Central memory CD4-positive, alpha-beta T cell (primary cell): ENCODE measurements at places on chromosomes 3 and 15.

GRCh38 chr3:107106316-107106715 is 270.9 kb upstream of the CCDC54 start:
- DNase-seq, result no peak

DNA sequence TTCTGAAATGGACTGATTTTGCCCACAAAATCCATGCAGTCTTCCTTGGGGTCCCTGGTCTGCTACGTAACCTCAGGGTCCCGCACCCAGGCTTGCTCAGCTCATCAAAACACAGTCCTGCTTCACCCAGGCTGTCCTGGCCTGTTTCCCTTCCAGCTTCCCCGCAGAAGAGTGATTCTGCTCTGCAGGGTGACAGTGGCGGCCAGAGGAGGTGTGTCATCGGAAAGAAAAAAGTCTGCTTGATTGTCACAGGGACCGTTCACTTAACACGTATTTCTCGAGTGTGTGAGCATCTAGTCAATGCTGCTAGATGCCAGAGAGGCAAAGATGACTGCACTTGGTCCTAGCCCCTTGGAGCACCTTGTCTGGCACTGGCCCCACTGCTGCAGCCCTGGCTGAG is 50.1 kb upstream of the ABHD2 start:
- DNase-seq, result no peak

DNA sequence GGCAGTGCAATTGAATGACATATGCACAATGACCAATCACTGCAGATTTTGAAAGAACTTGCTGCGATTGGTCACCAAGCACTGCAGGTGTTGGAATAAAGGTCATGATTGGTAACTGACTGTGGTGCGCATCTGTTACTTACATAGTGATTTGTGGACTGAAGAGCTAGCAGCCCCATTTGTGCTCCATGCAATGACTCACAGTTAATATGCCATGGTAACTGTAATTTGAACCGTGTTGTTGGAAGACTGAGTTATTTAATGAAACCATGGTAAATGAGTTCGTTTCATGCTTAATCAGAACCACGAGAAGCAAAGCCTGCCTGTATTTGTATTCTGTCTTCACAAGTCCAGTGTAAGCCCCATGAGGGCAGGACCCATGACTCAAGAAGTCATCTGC is 220.5 kb downstream of the TJP1 start:
- DNase-seq, result no peak

DNA sequence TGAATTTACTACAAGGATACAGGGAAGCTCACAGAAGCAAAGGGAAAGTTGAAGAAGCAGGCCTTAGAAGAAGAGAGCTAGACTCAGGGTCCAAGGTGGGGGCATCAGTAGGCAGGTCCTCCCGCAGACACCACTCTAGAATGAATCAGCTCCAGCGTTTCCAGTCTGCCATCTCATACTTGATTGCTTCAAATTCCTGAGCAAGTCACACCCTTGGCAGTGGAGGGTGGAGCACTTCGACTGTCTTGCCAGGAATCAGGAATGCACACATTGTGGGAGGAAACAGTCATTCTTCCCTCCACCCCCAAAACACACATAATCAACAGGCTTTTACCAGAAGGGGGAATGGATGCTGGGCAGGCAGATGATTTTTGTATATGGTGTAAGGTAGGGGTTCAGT is 78.5 kb downstream of the CHCHD6 start:
- no peak for DNase-seq

- DNase-seq, result no peak
Observed at GRCh38 chr3:42581400-42581708, 413 bp downstream of the SEC22C start.

GRCh38 chr3:170999737-171000242 is 26.7 kb downstream of the SLC2A2 start:
- DNase-seq, result no peak

DNA sequence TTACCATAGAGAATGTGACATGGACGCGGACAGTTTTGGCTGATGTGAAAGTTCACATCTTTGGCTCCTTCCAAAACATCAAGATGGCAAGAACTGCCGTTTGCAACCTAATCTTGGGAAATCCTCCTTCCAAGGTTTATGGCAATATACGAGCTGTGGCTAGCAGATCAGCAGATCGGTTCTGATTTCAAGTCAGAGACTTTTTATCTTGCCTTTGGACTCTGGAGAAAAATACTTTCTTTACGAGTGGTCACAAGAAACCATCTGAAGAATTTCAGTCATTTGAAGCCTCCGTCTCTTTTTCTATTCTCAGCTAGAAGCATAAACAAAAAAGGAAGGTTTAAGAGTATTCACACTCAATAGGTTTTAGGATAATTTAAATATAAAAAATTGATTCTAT is 153.5 kb upstream of the MEIS2 start:
- DNase-seq, result no peak

GRCh38 chr3:151303751-151304150 is 12.9 kb downstream of the GPR87 start:
- DNase-seq, result no peak

DNA sequence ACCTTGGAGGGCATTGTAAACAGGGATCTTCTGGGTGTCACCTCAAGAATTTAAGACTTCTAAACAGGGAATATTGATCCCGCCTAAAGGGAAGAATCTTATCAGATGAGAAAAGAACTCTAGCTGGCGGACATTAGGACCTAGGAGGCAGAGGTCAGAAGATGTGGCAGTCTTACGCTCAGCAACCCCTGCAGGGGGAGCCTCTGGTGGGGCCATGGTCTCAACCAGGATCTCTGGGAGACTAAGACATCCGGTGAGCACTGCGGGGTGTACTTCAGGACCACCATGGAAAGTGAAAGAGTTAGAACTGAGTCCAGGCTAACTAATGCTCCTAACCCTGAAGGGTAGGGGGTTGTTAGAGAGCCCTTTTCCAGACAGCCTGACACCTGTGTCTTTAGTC is 295.2 kb downstream of the VGLL3 start:
- no peak for DNase-seq

DNA sequence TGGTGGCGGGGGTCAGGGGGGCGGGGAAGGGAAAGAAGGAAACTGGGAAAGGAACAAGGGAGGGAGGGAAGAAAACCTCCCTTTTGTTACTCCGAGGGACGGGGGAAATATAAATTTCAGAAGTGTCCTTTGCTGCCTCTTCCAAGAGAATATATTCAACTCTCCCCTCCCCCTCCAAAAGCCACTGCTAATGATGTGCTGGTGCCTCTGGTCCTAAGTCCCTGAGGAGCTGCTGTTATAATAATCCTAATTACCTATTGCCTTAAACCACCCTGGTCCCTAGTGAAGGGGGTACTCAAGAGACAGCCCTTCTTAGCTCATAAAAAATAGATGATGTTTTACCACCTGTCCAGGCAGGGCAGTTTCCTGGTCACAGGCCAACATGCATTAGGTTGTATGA is 118.3 kb upstream of the TRIM42 start:
- DNase-seq, result no peak

DNA sequence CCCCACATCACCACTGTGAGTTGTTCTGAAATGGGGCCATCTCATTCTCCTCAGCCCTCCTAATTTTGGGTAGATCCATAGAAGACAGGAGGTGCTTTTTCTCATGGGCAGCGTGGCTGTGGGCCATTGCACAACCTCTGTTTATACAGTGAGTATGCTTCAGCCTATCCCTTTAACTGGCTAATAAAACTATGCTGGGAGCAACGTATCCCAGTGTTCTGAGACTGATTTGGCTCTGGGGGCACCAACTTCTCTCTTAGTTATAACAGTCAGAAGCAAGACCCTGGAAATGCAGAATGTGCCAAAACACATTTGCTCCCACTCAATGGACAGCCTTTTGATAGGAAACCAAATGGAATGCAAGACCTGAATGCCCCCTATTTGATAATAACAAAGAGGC is 97.1 kb upstream of the ICE2 start:
- no peak for DNase-seq

DNA sequence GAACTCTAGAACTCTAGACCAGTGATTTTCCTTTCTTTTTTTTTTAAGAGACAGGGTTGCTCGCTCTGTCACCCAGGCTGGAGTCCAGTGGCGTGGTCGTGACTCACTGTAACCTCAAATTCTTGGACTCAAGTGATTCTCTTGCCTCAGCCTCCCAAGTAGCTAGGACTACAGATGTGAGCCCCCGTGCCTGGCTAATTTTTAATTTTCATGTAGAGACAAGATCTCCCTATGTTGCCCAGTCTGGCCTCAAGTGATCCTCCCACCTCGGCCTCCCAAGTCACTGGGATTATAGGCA is 359.6 kb downstream of the SHQ1 start:
- no peak for DNase-seq

DNA sequence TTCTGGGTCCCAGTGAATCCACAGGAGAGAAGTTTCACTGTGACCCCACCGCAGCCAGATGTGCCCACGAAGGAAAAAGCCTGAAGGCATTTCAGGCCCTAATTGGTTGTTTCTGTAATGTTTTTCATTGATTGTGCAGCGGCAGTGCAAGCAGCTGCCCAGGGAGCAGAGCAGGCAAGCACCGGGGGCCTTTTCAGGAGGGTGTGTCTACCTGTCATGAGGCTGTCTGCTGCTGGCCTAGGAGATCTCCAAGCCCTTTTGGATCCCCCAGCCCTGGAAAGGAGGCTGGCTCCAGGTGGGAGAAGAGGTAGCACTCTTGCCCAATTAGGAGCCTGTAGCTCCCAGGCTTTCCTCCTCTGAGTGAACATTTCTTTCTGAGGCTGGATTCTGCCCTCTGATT is 108.8 kb downstream of the EPHB1 start:
- DNase-seq, result no peak

GRCh38 chr3:147119346-147119745 is 287.0 kb downstream of the ZIC4 start:
- no peak for DNase-seq

DNA sequence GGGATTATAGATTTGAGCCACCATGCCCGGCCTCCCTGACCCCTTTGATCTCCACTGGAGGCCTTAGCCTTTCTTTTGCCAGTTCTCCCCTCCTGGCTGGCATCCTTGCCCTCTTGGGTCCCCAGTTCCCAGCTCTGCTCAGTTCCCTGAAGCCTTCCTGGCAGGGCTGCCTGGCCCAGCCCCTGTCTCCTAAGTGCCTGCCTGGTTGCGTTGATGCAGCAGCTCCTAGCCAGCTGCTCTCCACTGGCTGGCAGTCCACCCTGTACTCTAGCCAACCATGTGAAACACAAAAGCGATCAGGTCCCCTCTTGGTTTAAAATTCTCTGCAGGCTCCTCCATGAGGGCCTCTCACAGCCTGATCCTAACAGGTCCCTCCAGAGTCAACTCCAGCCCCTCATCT is 184.7 kb downstream of the RAB11A start:
- DNase-seq, result no peak

- DNase-seq, result no peak
Observed at GRCh38 chr3:15936312-15936711, 138.5 kb upstream of the ANKRD28 start.

DNA sequence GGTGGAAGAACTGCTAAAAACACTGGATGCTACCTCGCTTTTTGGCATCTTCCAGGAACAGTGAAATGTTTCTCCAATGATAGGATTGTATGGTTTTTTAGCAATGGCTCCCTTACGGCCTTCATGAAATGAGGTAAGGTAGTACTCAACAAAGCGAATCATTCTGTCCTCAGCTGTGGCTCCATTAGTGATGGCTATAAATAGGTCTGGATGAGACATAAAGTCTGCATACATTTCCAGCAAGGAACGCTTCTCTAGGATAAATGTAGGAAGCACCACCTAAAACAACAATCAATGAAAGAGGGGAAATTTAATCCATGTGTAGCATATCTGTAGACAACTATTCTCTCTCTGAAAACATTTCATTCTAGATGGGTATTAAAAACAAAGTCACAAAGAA is 32.4 kb upstream of the SNX4 start:
- no peak for DNase-seq

DNA sequence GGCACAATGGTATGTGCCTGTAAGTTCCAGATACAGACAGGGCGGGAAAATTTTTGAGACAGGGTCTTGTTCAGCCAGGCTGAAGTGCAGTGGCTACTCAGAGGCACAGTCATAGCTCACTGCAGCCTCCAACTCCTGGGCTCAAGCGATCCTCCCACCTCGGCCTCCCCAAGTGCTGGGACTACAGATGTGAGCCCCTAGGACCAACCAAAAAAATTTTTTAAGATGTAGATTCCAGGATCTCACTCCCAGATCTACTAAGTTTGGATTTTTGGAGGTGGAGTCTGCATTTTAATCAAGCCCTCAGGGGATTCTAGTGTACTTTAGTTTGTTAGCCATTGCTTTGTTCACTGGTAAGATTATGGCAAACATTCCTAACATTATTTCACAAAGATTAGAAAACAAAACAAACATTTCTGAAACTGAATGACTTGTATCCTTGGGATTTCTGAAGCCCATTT is 2.7 kb downstream of the LIPH start:
- DNase-seq, result no peak

DNA sequence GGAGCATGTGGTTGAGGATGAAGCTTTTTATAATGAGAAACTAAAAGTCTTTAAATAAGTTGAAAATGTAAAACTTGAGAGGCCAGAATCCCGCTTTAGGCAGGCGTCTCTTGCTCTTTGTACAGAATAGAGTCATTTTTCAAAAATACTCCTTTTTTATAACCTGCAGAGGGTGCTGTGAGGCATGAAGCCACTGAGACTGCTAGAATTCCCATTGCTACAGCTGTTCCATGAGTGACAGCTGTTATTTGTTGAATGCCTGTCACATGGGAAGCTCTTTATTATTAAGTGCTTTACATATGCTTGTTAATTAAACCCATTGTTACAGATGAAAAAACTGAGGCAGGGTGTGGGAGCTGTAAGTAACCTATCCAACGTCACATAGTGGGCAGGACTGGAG is 18.5 kb downstream of the MINAR1 start:
- DNase-seq, result no peak

DNA sequence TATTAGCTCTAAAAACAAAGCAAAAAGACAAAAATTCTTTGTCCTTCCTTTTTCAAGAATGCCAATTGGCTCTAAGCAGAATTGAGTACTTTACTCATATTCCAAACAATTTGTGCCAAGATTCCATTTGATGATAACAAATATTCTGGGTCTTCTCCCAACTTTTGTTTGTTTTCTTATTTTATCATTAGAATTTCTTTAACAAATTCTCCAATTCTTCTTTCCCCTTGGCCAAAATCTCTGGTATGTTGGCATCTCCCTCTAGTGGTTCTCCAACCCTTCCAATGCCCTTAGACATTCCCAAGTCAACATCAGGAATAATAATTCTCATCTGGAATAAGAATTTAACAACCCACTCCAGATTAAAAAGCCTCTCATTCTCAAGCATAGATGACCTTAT is 5.3 kb downstream of the CPOX start:
- DNase-seq, result no peak

DNA sequence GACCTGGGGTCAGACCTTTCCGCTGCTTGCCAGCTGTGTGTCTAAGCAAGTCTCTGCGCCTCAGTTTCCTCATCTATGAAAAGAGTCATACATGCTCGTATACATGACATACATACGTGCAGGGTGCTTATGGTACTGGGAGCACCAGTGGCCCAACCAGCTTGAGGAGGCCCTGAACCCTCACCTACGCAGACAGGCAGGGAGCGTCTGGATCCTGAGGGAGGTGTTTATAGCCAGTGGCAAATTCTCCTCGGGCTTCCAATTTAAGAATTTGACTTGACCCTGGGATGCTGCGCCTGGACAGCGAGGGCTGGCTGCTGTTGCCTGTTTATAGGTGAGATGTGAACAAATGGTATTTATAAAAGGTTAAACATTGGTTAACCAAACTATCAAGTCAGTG is 17.7 kb upstream of the FGD5 start:
- DNase-seq, result no peak
